ENCODE measurements at places on chromosomes 1 and 21.

GRCh38 chr21:34100790-34101189, 27.4 kb downstream of the MRPS6 start:
- peak; percentile 17 for DNase-seq

DNA sequence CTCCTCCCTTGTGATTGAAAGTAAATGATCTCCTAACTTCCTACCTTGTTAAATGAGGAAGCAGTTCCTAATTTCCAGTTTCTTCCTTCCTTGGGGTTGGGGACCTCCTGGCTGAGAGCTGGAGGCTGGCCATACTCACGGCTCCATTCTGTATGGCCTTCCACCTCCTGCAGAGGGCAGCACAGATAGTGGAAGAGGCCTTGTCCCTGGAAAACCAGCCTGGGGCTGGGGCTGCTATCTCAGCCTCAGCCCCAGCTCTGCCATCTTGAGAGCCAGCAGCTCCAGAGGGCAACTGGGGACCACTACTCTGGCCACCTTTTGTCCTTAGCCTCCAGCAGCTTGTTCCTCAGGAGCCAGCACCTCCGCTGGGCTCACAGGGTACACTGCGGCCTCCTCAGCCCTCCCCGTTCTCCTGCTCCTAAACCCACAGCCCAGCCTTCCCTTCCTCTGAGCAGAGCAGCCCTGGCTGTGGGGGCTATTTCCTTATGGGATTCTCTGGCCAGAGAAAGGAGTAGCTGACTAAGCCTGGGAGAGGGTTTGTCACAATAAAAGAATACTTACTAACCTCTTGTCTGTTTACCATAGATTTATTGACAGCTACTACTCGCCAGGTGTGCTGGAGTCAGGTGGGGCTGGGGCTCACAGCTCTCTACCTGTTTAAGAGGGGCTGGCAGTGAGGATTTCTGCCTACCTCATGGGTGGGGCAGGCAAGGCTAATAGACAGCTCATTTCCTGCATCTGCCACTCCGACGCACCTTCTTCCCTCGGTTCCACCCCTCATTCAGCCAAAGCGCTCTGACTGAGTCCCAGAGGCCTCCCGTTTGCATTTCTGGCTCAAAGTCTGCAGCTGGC, 6.3 kb downstream of the TMEM234 start:
- DNase-seq = peak; percentile 78

GRCh38 chr1:42312576-42313212, 22.3 kb downstream of the FOXJ3 start:
- no peak for DNase-seq

DNA sequence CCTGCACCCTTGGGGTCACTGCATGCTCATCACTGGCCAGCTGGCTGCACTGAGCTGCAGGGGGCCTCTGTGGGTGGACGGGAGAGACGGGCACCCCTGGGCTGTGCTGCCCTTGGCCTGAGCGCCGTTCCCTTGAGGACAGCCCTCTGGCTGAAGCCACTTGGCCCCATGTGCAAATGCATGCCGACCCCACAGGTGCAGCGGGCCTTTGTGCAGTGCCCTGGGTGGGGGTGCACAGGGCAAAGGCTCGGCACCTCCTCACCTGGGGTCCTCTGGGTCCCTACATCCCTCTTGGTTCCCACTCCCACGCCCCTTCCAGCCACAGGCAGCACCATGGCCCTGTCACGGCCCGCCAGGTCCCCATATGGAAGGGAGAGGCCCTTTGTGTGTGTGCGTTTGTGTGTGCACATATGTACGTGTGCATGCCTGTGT, 41.3 kb downstream of the COQ8A start:
- no peak for DNase-seq

GRCh38 chr21:44455524-44456213, 359 bp downstream of the LRRC3 start:
- DNase-seq = no peak

DNA sequence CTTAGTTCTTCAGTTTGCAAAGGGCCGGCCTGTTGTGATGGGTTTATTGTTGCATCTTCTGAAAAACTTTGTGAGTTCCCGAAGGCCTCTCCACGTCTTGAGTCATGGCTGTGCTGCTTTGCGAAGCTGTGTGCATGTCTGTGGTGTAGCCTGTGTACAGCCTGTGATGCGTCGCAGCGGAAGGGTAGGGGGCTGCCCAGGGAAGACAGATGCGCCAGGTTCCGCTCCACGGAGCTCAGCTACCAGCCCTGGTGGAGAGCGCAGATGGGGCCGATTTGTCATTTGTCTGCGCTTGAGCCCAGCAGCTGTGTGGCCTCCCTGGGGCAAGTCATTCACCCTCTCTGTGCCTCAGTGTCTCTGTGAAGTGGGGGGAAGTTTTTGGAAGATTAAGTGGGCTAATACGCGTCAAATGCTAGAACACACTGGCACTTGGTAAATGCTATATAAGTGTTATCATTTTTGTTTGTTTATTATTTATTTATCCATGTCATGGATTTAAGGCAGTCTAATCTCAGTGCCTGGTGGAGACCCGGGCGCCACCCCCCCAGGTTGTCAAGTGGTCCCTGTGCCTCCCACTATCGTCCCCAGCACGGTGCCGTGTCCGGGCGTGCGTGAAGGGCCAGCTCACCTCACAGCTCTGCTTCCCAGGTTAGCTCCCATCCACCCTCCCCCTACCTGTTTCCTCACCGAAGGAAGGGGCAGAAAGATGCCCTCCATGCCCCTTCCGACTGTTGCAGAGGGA, 8.4 kb downstream of the PDE9A start:
- DNase-seq = no peak

DNA sequence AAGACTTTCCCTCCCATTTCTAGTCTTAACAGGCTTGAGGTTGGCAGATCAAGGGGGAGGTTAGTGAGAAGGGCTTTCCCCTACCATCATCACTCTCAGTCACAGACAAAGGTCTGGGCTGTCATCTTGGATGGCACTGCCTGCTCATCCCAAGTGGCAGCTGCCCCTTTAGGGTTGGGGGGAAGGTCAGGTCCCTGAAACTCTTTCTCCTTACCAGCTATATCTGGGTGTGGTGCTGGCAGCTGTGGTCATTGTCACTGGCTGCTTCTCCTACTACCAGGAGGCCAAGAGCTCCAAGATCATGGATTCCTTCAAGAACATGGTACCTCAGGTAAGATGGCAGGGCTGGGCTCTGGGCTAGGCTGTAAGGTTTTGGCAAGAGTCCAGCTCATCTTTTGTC, 8.2 kb downstream of the ATP1A2 start:
- DNase-seq = no peak

- DNase-seq = peak; percentile 52
Observed at GRCh38 chr1:26391450-26391849, 18.9 kb upstream of the ZNF683 start.
